T-helper 1 cell (primary cell): ENCODE measurements at places on chromosomes 6 and 20.

- DNase-seq, result no peak
These were observed 24.6 kb downstream of the RIMS4 start for GRCh38 chr20:44785768-44786167.

DNA sequence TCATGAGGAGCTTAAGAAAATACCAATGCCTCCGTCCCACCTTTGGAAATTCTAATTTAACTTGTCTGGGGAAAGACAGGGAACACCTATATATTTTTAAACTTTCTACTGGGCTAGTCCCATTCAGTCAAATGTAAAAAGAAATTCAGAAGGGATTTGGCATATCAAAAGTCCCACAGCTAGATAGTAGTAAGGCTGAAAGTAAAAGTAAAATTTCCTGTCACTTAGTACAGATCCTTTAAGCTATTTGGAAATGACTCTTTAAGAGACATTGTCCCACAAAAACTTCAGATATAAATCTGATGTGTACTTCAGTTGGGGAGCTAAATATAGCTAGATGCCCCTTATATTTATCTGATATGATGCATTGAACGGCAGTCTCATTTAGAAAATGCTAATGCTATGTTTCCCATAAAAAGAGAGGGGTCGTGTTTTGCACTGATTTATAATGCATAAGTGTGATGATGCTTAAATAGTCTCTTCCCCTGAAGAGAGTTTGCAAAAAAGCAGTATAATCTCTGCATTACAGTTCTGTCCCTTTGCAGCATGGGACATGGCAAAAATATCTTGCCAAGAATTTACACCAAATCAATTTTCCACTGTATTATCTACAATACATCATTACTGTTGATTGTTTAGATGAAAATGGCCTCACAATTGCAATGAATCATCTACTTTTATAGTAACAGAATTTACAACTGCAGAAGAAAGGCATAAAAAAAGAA lies 860.8 kb upstream of the MAP3K7 start:
- no peak for DNase-seq

DNA sequence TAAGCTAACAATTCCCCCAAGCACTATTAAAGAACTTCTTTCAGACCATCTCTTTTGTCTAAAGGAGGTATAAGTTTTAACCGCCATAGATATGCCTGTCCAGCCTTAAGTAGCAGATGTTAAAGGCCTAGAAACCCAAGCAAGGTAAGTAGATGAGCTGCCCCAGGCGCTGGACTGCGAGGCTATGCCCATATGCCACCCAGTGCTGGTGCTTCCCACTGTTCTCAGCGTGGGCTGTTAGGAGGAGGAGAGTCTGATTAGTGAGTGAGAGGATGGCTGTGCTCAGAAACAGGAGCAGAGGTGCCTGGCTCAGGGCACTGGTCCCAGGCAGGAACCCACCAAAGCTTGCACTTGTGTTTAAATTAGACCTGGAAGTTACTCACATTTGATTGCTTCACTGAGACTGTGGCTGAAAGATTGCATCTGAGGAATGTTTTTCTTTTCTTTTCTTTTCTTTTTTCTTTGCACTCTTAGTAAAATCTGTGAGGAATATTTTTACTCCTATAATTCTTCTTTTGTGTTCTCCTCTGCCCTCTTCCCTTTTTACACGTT lies 32.2 kb downstream of the PRPH2 start:
- DNase-seq, result no peak

DNA sequence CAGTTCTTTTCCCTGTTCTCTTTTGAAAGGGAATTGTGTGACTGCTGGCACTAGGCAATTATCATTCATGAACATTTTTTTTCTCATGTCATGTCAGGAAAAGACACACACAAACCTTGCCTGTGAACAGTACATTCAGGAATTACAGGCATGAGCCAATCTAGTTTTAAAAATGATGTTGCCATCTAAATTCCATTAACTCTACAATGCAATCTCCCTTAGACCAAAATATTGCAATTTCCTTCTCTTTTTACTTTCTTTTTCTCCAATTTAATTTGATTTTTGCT lies 127.5 kb upstream of the STMND1 start:
- no peak for DNase-seq

- DNase-seq, result no peak
These were observed 8.8 kb upstream of the CDH22 start for GRCh38 chr20:46316984-46317684.

DNA sequence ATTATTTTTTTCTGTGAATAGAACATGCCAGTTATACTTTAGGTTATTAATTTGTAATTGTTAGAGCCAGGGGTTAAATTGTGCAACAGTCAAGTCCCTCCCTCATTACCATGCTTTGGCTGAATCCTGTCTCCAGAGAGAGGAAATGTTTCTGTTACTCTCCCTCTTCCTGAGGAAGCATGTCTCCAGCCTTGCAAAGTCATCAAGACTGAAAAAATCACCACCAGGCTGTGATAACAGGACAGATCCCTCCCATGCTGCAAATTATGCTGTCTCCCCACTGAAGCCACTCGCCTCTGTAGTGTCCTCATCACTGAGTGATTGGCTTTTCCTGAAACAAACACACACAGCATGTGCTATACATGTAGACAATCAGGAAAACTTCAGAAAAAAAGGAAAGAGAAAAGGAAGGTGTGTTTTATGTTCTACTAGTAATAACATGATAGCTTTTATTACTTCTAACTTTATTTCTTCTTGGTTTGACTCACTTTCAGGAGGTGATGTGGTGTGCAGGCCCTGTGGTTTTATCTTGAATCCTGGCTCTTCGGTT lies 290.0 kb upstream of the JAG1 start:
- no peak for DNase-seq

DNA sequence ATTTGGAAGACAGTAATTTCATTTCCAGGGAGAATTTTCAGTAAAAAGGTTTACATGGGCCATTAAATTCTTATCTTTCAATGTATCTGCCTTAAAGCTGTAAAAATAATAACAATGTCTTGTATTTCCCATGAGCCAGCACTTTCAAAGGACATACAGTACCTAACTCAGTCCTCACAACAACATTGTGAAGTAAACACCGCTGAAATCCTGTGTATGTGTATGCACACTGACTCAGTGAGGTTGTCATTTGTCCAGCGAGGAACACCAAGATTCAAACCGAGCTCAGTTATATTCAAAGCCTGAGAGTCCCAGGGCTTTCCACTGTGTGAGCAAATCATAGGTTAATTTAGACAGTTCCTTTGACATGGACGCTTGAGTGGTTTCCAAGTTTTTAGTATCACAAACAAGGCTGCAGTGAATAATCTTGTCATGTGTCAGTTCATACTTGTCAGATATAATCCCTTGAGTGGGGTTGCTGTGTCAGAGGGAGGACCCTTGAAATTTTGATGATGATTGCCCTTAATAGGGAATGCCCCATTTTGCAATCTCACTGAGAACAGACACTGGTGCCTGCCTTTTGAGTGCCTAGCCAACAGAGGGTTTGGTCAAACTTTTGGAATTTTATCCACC lies 50.0 kb upstream of the SLC22A23 start:
- DNase-seq, result no peak
